Activated T-cell treated with anti-CD3 and anti-CD28 coated beads for 1 hour (primary cell): ENCODE measurements at places on chromosomes 6 and 20.

GRCh38 chr6:164690241-164690640, 619.2 kb downstream of the C6orf118 start:
- DNase-seq = no peak

GRCh38 chr20:56222201-56222600, 26.3 kb upstream of the MC3R start:
- DNase-seq = no peak

- no peak for DNase-seq
These were observed 11.2 kb upstream of the GPRC6A start for GRCh38 chr6:116840091-116840490.

- DNase-seq = no peak
These were observed 34.6 kb downstream of the PRDM13 start for GRCh38 chr6:99641270-99641669.

DNA sequence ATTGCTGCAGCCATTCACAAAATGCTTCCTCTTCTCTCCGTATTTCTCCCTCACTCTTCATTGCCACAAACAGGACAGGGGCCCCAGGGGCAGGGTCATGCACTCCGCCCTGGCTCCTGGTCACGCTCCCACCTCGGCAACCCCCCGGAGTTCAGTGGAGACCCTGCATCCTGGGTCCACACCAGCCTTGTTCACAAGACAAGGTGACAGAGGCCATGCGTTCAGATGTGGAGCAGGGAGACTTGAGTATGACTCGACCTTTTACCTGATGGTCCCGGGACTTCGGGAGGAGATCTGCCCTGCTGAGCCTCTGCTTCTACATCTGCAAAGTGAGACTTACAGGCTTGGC, 49.4 kb downstream of the ANKRD60 start:
- DNase-seq = no peak

DNA sequence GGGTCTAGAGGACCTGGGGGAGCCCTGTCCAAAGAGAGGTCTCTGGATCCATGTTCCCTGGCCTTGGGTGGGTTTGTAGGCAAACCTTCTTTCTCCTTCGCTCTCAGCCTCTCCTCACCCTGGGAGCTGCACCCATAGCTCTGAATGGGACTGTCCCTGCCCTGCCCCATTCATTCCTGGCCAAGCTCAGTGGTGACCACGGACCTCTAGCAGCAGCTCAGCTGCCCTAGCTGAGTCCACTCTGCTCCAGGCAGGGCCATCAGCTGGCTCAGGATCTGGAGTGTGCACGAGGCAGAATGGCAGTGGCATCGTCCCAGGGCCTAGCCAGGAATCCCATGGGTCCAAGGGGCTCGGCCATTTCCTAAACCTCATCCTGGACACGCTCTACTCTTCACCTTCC, 5.3 kb downstream of the ULBP3 start:
- no peak for DNase-seq

DNA sequence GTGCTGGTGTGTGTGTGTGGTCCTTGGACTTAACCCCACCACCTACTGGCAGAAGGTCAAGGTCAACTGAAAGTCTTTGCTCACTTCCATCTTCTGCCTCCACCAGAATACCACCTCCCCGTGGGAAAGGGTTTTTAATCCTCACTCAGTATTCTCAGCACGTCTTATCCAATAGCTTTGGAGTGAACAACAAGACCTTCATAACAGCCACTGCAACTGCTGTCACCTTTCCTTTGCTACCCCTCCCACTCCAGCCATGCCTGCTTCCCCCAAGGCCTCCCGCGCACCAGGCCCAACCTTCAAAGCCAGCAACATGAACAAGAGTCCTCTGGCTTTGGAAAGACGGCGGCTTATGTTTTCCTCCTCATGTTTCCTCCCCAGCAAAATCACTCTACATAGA, 787 bp upstream of the BTN2A2 start:
- no peak for DNase-seq

DNA sequence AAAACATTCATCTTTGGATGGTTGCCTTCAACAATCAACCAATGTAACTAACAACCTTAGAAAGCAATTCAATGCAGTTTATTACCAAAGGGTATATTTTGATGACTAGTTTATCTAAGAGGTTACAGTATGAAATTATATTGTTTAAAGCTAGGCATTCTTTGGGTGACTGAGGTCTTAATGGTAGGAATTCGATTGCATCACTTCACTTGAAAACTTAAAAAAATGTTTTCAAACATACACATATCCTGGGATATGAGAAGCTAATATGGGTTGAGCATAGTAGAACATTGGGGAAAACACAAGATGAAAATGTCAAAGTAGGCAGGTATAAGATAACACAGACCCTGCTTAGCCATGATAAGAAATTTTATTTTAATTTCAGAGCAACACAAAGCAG, 144.6 kb upstream of the BMP5 start:
- no peak for DNase-seq

DNA sequence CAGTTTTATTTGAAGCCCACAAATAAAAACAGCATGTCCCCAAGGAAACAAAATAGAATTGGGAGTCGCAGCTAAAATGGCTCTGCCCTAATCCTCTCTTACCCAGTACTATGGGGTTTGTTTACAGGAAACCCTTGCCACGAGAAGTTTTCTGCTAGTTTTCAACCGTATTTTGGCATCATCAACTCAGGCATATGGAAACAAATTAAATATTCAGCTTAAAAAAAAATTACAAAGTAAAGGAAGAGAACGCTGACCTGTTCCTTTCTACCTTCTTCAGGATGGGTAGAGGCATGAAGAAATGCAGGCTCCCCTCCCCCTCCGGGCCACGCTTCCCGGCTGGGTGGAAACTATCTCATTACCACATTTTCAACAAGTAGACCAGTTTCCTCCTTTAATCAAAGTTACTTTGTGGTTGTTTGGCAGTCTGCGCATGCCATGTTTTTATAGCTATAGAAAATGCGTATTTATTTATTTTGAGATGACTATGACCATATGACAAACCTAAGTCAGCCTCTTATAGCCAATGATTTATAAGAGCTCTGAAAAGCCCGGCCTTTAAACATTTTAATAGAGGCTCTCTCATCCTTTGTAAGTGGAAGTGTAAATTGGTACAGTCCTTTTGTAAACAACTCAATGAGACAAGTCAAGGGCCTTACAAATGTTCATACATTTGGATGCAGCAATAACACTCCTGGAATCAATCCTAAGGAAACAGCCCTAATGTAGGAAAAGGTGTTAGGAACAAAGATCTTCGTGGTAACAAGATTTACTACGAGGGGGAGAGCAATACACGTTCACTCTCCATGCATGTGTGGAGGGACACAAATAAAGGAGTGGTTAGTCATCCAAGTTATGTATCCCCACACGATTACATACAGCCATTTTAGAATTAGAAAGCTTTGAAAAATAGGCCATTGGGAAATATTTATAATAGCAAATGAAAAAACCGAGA, 16.1 kb upstream of the ZNF217 start:
- DNase-seq = peak; percentile 72

DNA sequence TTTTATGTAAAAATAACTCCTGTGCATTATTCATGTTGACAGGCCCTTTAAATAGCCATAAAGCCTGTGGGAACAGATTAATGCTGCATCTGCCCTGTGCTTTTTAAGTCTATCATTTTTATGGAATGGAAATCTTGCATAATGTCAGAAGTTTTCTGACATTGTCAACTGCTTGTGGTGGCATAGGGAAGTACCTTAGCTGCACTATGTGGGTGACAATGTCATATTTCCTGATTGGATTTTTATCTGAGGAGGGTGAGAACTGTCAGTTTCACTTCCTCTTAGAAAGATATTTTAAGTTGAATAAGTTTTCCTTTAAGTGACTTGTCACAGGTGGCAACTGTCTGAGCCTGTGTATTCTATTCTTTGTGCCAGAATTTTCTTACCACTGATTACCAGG, 267.9 kb downstream of the PLCB1 start:
- DNase-seq = no peak

GRCh38 chr20:53872561-53873229, 197.7 kb downstream of the BCAS1 start:
- DNase-seq = no peak

GRCh38 chr6:12163149-12163548, 127.0 kb upstream of the EDN1 start:
- no peak for DNase-seq

GRCh38 chr6:30720738-30721197, 616 bp downstream of the TUBB start:
- peak; percentile 40 for DNase-seq

- DNase-seq = no peak
These were observed 158.0 kb downstream of the UTRN start for GRCh38 chr6:144443157-144443556.

DNA sequence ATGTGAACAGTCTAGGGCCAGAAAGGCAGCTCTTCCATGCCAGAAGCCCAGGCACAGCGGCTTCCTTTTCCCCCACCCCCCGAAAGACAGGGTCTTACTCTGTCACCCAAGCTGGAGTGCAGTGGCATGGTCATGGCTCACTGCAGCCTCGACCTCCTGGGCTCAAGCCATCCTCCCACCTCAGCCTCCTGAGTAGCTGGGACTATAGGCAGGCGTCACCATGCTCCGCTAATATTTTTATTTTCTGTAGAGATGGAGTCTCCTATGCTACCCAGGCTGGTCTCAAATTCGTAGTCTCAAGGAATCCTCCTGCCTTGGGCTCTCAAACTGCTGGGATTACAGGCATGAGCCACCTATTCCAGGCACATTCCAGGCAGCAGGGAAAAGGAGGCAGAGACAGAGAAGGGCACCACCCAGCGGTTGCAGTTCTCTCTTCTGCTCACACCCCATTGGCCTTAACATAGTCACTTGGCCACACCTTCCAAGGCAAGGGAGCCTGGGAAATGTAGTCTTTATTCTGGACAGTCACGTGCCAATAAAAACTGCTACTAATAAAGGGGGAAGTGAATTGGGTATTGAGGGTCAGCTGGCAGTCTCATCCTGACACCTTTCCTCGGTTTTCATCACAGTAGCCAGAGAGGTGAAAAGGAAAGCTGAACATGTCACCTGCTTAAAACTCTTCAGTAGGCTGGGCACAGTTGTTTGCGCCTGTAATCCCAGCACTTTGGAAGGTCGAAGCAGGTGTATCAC, 205.9 kb downstream of the ZMYND8 start:
- DNase-seq = no peak

DNA sequence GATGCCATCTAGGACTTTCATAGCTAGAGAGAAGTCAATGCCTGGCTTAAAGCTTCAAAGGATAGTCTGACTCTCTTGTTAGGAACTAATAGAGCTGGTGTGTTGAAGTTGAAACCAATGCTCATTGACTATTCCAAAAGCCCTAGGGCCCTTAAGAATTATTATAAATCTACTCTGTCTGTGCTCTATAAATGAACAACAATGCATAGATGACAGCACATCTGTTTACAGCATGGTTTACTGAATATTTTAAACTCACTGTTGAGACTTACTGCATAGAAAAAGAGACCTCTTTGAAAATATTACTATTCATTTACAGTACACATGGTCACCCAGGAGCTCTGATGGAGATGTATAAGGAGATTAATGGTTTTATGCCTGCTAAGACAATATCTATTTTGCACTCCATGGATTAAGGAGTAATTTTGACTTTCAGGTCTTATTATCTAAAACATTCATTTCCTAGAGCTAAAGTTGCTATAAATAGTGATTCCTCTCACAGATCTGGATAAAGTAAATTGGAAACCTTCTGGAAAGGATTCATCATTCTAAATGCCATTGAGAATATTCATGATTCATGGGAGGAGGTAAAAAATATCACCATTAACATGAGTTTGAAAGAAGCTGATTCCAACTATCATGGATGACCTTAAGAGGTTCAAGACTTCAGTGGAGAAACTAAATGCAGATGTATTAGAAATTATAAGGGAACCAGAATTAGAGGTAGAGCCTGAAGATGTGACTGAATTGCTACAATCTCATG, 763.5 kb upstream of the MAP3K7 start:
- DNase-seq = no peak
